Activated CD4-positive, alpha-beta T cell treated with anti-CD3 and anti-CD28 coated beads, Interleukin-2, amount 10 ng/mL, durations not matched to agents 7 days and 5 days (primary cell): ENCODE measurements at places on chromosomes 1 and 21.

DNA sequence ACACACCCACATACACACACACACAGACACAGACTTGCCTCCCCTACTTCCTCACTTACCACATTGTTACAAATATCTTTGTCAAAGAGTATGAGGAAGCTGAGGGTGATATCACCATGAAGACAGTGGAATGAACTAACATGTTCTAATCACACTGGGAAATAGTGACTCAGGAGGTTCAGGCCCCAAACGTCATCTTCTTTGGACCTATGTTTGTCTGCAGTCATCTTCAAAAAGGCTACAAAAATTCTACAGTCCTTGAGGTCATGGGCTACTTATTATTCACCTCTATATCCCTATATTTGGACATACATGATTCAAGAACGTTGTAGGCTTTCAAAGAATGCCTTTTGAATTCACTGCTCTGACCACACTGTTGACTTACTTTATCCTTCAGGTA lies 2.1 kb upstream of the LCE2C start:
- no peak for DNase-seq

GRCh38 chr1:160261556-160261892 lies 825 bp downstream of the DCAF8 start:
- peak; percentile 79 for DNase-seq

GRCh38 chr1:8422510-8423268 lies 104.8 kb downstream of the SLC45A1 start:
- no peak for DNase-seq

- no peak for DNase-seq
Observed at GRCh38 chr1:151611288-151611790, 511 bp upstream of the SNX27 start.

DNA sequence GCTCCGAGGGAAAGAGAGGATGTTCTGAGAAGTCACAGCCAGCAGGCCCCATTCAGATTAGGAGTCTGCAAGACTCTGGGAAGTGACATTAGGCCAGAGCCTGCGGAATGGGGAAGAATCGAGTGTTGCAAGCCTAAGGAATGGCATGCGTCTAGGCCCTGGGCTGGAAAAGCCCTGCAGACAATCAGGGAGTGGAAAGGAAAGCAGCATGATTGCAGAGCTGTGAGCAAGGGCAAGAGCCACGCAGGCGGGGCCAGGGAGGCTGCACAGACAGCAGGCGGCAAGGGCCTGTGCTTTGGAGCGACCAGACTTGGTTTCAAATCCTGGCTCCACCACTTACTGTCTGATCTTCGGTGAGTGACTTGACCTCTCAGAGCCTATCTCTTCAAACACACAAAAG lies 118.2 kb downstream of the RRAGC start:
- DNase-seq = no peak

DNA sequence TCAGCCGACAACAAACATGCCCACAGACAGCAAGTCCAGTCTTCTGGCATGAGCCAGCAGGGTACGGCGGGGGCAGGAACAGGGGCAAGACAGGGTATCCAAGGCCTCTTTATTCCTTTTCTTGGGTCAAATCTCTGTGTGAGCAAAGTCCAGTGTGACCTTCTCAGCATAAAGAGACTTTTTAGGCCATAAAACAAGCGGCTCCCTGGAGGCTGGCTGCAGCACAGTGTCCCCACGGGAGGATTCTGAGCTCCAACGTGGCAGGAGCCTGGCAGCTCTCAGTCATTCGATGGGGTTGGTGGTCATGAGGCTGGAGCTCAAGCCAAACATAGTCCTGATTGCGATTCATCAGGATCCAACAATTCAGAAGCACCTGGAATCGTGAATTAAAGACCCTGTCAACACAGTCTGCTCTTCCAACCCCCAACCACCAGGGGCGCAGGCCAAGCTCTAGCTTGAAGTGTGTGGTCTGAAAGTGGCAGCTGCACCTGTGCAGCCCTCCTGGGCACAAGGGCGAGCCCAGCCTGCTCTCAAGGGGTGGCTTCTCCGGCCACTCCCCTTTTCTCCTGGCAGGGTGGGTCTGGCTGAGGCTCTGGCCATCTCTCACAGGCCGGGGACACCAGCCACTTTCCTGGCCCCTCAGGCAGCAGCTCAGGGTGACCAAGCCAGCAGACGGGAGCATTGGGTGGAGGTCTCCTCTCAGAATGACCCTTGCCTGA lies 62.1 kb downstream of the SLC66A1 start:
- peak; percentile 14 for DNase-seq

GRCh38 chr1:156667610-156667967 lies 9.6 kb downstream of the NES start:
- DNase-seq = no peak

DNA sequence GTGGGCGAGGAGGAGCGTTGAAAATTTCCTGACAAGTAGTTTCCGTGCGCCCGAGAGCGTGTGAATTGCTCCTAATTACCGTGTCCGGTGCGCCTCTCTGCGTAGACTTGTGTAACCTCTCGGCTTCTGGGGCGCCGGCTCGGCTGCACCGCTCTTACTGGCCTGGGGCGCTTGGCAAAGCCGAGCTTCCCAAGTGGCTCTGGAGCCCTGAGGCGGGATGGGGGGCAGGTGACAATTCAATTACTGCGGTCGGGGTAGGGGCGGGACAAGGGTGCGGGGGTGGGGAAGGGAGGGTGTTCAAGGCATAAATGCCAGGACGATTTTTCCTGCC lies 392 bp upstream of the DMRTA2 start:
- peak; percentile 33 for DNase-seq

GRCh38 chr1:58939666-58940370 lies 156.0 kb upstream of the JUN start:
- no peak for DNase-seq

DNA sequence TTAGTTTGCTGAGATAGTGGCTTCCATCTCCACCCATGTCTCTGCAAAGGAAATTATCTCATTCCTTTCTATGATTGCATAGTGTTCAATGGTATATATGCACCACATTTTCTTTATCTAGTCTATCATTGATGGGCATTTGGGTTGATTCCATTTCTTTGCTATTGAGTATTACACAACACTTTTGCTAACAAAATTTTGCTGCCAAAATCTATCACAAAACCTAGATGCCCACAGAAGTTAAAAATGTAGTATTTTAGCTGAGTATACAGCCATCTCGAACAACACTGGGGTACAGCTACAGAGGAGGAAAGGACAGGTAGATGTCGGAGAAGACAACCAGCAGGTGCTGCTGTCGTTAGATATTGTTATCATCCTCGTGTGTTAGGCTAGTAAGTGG lies 67.7 kb downstream of the LBR start:
- no peak for DNase-seq

DNA sequence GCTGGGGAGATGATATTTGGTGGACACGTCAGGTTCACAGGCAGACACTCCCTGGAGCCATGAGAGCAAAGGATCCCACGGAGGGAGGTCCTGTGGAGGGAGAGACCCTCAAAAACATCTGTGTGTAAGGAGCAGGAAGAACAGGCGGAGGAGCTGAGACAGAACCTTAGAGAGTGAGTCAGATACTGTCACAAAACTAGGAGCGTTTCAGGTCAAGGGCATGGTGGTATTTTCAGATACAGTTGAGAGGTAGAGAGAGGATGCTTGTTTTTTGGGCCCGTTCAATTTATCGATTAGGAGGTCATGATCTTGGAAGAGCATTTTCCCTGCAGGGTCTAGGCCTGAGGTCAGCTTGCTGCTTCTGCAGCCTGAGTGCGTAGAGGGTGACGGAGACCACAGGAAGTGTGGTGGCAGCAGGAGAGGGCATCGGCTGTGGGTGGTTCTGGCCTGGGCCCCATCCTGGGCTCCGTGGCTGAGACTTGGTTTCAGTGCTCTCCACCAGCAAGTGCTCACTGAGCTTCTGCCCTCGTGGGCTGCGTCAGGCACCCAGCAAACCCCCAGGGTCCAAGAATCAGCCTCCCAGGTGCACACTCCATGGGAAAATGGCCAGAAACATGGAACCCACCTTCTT lies 39.9 kb downstream of the SPSB1 start:
- no peak for DNase-seq

GRCh38 chr1:167898578-167899222 lies 15.2 kb downstream of the ADCY10 start:
- no peak for DNase-seq

- DNase-seq = no peak
Observed at GRCh38 chr1:234721476-234722269, 111.7 kb upstream of the IRF2BP2 start.

DNA sequence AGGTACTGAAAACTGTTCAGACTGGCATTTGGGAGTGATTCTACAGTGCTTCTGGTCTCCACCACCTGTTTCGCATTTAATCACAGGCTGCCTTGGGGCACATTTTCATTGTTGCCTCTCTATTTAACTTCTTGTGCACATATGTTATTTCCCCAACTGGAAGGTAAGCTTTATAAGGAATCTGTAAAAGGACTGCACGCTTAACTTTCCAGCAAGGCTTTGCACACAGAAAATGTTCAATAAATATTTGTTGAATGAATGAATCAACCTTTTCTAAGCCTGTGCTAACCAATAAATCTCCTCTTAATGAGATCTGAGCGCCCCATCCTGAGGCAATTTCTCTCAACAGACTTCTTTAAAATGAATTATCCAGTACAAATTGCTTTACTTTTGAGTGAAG lies 84.3 kb upstream of the ARHGAP29 start:
- no peak for DNase-seq

- no peak for DNase-seq
Observed at GRCh38 chr1:15799928-15800835, 7.3 kb downstream of the UQCRHL start.

DNA sequence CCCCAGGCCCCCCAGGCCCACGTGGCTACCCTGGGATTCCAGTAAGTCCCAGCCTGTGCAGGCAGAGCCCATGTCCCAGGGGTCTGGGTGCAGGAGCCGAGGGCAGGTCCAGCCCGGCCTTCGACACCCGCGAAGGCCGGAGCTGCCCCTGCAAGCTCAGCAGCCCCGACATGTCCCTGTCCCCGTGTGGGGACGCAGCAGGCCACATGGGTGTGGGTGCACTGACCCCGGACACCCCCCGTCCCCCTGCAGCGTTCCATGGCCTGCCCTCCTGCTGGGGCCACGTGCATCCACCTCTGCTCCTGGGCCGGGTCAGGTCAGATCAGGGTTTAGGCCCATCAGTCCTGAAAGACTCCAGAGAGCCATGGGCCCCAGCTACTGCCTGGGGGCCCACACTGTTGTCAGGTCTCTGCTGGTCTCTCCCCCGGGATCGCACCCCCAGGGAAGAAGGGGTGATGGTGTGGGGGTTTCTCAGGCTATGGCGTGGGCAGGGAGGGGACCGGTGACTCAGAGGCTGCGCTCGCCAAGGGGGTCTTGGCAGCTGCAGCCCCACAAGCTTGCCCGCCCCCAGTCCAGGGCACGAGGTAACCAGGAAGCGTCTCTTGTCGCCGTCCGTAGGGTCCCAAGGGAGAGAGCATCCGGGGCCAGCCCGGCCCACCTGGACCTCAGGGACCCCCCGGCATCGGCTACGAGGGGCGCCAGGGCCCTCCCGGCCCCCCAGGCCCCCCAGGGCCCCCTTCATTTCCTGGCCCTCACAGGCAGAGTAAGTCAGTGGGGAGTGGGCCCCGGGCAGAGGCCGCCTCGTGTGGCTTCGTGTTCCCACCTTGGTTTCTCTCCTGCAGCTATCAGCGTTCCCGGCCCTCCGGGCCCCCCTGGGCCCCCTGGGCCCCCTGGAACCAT lies 37.5 kb downstream of the SLC19A1 start:
- no peak for DNase-seq

DNA sequence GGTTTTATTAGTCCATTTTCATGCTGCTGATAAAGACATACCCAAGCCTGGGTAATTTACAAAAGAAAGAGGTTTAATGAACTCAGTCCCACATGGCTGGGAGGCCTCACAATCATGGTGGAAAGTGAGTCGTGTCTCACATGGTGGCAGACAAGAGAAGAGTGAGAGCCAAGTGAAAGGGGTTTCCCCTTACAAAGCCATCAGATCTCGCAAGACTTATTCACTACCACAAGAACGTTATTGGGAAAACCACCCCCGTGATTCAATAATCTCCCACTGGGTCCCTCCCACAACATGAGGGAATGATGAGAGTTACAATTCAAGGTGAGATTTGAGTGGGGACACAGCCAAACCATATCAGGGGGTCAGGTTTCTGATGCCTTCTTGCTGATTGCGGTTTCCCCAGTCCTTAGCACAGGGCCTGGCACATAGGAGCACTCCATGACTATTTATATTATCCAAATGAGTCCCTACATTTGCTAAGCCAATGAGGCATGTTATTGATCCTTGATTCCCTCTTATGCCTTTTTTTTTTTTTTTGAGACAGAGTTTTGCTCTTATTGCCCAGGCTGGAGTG lies 35.3 kb upstream of the PAXBP1 start:
- no peak for DNase-seq

DNA sequence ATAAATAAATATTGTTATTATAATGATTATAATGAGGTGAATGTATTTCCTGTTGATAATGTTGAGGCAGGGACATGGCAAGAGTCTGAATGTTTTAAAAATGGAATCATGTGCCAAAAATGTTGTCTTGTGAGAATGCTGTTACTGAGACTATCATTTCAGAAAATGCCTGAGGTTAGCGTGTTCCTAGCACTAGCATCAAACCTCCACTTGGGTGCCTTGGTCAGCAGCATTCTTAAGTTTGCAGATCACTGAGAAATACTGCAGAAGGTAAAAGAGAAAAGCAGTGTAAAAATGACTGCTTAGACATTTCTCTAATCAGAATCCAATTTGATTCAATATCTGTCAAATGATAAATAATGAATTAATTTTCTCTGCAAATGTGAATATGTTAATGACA lies 50.8 kb downstream of the OLFM3 start:
- DNase-seq = no peak

DNA sequence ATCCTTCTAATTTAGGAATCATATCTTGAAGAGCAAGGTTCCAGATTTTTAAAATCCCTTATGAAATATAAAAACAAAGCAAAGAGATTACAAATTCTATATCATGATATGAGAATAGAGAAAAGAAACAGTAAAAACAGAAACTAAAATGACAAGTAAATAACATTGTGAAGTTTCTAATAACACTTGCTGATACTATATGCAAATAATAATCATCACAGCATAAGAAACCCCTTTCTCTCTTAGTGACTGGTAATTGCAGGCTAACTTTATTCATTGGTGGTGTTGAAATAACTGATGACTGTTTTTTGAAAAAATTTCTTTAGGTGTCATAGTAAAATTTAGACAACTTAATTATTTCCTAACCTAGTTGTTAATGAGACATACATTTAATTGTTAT lies 281.6 kb downstream of the PLA2G4A start:
- no peak for DNase-seq

- DNase-seq = no peak
Observed at GRCh38 chr1:62385923-62386322, 50.9 kb upstream of the USP1 start.

DNA sequence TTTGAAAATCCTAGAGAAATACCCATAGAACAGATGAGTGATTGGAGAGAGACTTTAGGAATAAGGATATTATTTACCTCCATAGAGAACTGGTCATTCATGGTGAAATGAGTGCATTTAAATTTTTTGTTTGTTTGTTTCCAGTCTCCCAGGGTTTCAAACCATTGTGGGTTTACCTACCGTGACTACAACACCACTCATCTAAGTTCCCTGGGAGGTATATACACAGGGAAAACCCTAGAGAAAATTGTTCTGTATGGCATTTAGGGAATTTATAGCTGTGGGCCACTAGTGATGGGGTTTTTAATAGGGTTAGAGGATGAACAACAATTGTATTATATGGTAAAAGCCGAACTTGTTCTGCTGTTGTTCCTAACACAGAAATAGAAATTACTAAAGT lies 109.2 kb downstream of the USP25 start:
- DNase-seq = no peak

GRCh38 chr1:178959543-178960460 lies 65.9 kb upstream of the FAM20B start:
- DNase-seq = no peak

GRCh38 chr1:246919902-246920301 lies 11.8 kb downstream of the AHCTF1 start:
- DNase-seq = no peak

- DNase-seq = peak; percentile 92
Observed at GRCh38 chr1:27671964-27672749, at the start of gene IFI6. IFI6 (minus strand) TSS chr1:27672192; CDS start chr1:27669314, 2,878 bp downstream.
